ENCODE measurements at places on chromosomes 1 and 21.
A peak's percentile ranks its signal among the peaks of the same experiment; 100 is the strongest.

GRCh38 chr1:46623743-46624644 is 7.4 kb upstream of the MOB3C start:
- DNase-seq = no peak
- H3K4me1 ChIP-seq = no peaks in the 10 kb centered on the region
- no peaks in the 10 kb centered on the region for H3K27me3 ChIP-seq
- no peaks in the 10 kb centered on the region for H3K36me3 ChIP-seq

- no peak overlapping the region for H3K4me3 ChIP-seq
- no peak for DNase-seq
- H3K27me3 ChIP-seq = peaks cover 16% of the 10 kb centered on the region
- no peaks in the 10 kb centered on the region for H3K4me1 ChIP-seq
- H3K36me3 ChIP-seq = no peaks in the 10 kb centered on the region
These were observed 3.5 kb downstream of the TIAM1 start for GRCh38 chr21:31340514-31340913.

DNA sequence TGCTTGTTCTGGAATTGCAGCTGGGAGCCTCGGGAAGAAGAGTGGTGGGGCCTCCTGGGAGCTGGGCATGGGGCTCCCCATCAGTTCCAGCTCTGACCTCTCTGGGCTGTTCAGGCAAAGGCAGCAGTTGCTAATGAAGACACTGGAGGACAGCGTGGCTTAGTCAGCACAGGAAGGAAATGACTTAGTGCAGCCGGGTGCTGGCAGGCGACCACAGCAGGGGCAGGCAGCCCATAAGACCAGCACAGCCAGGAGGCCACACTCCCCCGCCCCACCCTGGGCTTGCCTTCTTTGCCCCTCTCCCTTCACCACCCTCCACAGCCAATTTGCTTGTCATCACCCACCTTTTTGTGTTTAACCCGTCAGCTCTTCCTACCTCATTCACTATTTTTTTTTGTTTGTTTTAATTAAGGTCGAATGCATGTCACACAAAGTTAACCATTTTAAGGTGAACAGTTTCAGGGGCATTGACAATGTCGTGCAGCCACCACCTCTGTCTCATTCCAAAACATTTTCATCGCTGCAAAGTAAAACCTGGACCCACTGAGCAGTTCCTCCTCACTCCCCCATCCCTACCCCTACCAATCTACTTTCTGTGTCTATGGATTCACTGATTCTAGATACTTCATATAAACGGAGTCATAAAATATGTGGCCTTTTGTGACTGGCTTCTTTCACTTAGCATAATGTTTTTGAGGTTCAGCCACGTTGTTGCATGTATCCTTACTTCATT is 10.9 kb downstream of the OLIG2 start:
- no peak overlapping the region for H3K4me3 ChIP-seq
- no peaks in the 10 kb centered on the region for H3K36me3 ChIP-seq
- no peak overlapping the region for H3K27ac ChIP-seq
- H3K27me3 ChIP-seq = no peaks in the 10 kb centered on the region
- no peaks in the 10 kb centered on the region for H3K4me1 ChIP-seq

DNA sequence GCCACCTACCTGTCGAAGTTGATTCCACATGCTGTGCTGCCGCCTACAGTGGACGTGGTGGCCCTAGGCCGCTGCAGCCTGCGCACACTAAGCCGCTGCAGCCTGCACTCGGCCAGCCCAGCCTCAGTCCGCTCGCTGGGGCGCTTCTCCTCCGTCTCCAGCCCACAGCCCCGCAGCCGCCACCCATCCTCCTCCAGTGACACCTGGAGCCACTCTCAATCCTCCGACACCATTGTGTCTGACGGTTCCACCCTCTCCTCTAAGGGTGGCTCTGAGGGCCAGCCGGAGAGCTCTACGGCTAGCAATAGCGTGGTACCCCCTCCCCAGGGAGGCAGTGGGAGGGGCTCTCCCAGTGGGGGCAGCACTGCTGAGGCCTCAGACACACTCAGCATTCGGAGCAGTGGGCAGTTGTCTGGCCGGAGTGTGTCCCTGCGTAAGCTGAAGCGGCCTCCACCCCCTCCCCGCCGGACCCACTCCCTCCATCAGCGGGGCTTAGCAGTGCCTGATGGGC is 46.9 kb downstream of the YARS1 start:
- no peak for DNase-seq
- peaks cover 50% of the 10 kb centered on the region for H3K36me3 ChIP-seq
- H3K4me3 ChIP-seq = no peak overlapping the region
- H3K27ac ChIP-seq = no peak overlapping the region

GRCh38 chr1:24803987-24804530 is 58.8 kb downstream of the CLIC4 start:
- H3K36me3 ChIP-seq = no peaks in the 10 kb centered on the region
- H3K27me3 ChIP-seq = no peaks in the 10 kb centered on the region
- H3K4me1 ChIP-seq = peaks cover 85% of the 10 kb centered on the region
- H3K4me3 ChIP-seq = no peak overlapping the region
- H3K27ac ChIP-seq = peak overlapping the region; percentile 70

DNA sequence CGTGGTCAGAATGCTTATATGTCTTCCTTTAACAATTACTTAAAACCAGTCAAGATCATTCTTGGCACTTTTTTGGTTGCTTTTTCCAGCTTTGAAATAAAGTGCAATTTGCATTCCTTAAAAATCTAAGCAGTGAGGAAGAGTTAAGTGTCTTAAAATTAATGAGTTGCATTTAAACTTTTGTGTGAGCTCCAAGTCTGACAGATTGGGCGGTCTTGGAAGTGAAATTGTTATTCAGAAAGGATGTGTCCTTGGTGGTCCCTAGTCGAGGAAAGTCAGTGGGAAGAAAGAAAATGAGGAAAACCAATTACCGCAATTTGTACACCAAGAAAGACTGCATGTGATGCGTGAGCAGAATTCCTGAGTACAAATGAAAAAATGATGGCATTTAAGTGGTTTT is 132.5 kb downstream of the HHIPL2 start:
- no peaks in the 10 kb centered on the region for H3K27me3 ChIP-seq
- H3K36me3 ChIP-seq = no peaks in the 10 kb centered on the region
- H3K4me1 ChIP-seq = no peaks in the 10 kb centered on the region
- H3K4me3 ChIP-seq = no peak overlapping the region
- no peak for DNase-seq
- H3K27ac ChIP-seq = no peak overlapping the region

GRCh38 chr1:200634261-200635122 is 13.9 kb upstream of the KIF14 start:
- H3K4me1 ChIP-seq = no peaks in the 10 kb centered on the region
- no peaks in the 10 kb centered on the region for H3K27me3 ChIP-seq
- H3K36me3 ChIP-seq = peaks cover 8% of the 10 kb centered on the region
- no peak for DNase-seq
- no peak overlapping the region for H3K27ac ChIP-seq

DNA sequence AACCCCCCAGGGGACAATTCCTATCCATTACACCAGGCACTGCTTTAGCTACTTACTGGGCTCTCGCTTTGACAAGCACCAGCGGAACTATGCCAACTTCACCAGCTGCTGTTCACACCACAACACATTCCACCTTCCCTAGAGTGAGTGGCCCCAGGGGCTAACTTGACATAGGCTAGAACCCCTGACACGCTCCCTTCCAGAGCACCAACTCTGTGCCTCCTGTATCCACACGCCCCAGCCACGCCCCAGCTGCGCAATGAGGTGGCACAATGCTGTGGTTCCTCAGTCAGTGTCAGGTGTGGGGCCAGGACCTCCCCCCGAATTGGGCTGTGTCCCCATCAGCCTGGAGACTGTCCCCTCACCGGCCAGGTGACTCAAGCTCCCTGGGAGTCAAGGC is 11.7 kb upstream of the FGR start:
- H3K36me3 ChIP-seq = no peaks in the 10 kb centered on the region
- H3K4me3 ChIP-seq = no peak overlapping the region
- no peak overlapping the region for H3K27ac ChIP-seq
- H3K4me1 ChIP-seq = peaks cover 7% of the 10 kb centered on the region
- H3K27me3 ChIP-seq = no peaks in the 10 kb centered on the region

GRCh38 chr1:157961805-157962762 is 31.4 kb upstream of the KIRREL1 start:
- H3K4me1 ChIP-seq = no peaks in the 10 kb centered on the region
- no peaks in the 10 kb centered on the region for H3K27me3 ChIP-seq
- DNase-seq = no peak
- H3K36me3 ChIP-seq = no peaks in the 10 kb centered on the region

DNA sequence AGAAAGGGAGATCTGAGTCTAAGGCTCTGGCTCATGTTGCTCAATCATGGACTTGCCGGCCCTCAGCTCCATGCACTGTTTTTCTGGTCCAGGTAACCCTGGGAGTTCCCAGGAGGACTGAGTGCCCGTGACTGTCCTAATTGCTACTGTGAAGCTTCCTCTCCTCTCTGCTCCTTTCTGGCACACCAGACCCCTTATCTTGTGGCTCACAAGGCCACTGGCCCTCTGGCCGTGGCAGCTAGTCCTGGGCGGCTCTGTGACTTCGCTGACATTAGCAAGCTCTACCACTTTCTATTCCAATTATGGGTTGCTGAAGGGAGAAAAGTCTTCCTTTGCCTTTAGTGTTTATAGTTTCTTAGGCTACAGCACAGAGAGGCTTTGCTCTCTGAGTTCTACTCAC is 380.2 kb downstream of the RWDD3 start:
- H3K27me3 ChIP-seq = no peaks in the 10 kb centered on the region
- no peaks in the 10 kb centered on the region for H3K4me1 ChIP-seq
- no peak for DNase-seq

- peaks cover 38% of the 10 kb centered on the region for H3K36me3 ChIP-seq
- H3K27me3 ChIP-seq = no peaks in the 10 kb centered on the region
- H3K27ac ChIP-seq = no peak overlapping the region
- DNase-seq = no peak
These were observed 14.0 kb downstream of the PMF1 start for GRCh38 chr1:156226782-156227181.

GRCh38 chr1:239898062-239898730 is 193.5 kb upstream of the FMN2 start:
- DNase-seq = peak; percentile 71
- H3K36me3 ChIP-seq = no peaks in the 10 kb centered on the region
- H3K4me3 ChIP-seq = no peak overlapping the region
- no peaks in the 10 kb centered on the region for H3K4me1 ChIP-seq
- no peaks in the 10 kb centered on the region for H3K27me3 ChIP-seq

- no peaks in the 10 kb centered on the region for H3K27me3 ChIP-seq
- H3K4me3 ChIP-seq = no peak overlapping the region
- H3K27ac ChIP-seq = no peak overlapping the region
These were observed 31.4 kb downstream of the STPG1 start for GRCh38 chr1:24382165-24382577.

GRCh38 chr1:67300561-67300960 is 7.1 kb upstream of the IL12RB2 start:
- H3K27me3 ChIP-seq = no peaks in the 10 kb centered on the region
- no peaks in the 10 kb centered on the region for H3K36me3 ChIP-seq
- H3K27ac ChIP-seq = no peak overlapping the region
- no peak overlapping the region for H3K4me3 ChIP-seq
- DNase-seq = no peak

DNA sequence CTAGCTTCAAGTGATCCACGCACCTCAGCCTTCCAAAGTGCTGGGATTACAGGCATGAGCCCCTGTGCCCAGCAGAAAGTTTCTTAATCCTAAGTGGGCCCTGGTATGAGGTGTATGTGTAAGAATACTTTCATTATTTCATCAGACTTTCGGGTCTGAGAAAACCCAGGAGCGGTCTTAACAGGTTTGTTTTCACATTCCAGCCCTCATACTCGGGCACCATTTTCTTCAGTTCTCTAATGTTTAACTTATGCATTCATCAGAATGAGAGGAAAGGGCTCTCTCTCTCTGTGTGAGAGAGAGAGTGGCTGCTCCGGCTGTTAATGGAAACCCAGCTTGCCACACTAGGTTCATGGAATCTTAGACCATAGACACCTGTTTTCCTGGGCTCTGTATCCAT is 4.2 kb upstream of the PADI1 start:
- H3K27me3 ChIP-seq = peaks cover 31% of the 10 kb centered on the region
- H3K27ac ChIP-seq = no peak overlapping the region
- DNase-seq = no peak
- no peak overlapping the region for H3K4me3 ChIP-seq
- H3K4me1 ChIP-seq = no peaks in the 10 kb centered on the region

GRCh38 chr1:11951901-11952300 is 17.4 kb downstream of the PLOD1 start:
- H3K27ac ChIP-seq = no peak overlapping the region
- peaks cover 60% of the 10 kb centered on the region for H3K36me3 ChIP-seq
- no peaks in the 10 kb centered on the region for H3K4me1 ChIP-seq
- H3K27me3 ChIP-seq = no peaks in the 10 kb centered on the region
- H3K4me3 ChIP-seq = no peak overlapping the region

GRCh38 chr1:236608930-236609726 is 4.8 kb upstream of the HEATR1 start:
- peak; percentile 70 for DNase-seq
- H3K36me3 ChIP-seq = no peaks in the 10 kb centered on the region
- no peaks in the 10 kb centered on the region for H3K27me3 ChIP-seq
- H3K4me1 ChIP-seq = peaks cover 5% of the 10 kb centered on the region

DNA sequence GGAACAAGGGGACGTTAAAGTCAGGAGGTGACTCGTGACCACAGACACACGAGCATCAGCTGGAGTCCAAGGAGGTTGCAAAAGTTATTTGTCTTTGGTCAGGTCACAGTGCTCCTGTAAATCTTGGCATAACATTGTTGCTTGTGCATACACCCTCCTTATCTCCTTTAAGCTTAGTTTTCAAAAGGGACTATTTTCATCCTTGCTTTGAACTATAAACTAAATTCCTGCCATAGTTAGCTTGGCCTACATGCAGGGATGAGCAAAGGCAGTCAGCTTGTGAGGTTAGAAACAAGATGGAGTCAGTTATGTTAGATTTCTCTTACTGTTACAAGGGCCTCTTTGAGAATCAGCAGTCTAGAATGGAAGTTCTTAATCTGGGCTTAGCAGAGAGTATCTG is 28.0 kb upstream of the FASLG start:
- no peaks in the 10 kb centered on the region for H3K4me1 ChIP-seq
- no peak overlapping the region for H3K27ac ChIP-seq
- DNase-seq = no peak
- no peaks in the 10 kb centered on the region for H3K36me3 ChIP-seq

DNA sequence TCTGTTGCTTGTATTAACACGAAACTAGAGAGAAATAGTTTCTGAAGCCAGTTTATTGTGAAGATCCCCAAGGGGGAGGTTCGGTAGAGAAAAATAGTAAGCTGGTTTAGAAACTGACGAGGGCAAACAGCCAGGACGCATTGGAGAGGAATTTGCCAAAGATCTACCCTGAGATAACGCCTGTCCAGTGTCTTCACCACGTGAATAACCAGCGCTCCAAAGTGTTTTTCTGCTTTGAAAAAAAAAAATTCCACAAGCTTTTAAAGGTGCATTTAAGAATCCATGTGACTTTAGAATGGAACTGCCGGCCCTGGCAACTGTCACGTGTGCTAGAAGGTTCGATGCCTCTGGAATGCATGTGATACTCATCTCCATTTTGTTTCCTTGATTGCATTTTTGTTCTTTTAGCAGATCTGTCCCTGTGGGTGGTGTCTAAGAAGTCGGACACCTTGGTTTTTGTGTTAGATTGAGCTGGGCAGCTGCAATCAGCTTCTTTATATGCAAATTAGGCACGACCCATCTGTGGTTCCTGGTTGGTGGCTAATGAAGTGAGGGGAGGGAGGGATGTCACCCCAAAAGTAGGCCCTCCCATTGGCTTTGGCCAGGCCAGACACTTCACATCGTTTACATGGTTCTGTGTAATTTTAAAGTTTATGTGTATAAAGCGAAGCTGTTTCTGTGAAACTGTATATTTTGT is 1.3 kb upstream of the THAP3 start:
- peaks cover 53% of the 10 kb centered on the region for H3K36me3 ChIP-seq
- H3K4me1 ChIP-seq = peaks cover 49% of the 10 kb centered on the region
- no peaks in the 10 kb centered on the region for H3K27me3 ChIP-seq

- H3K27ac ChIP-seq = no peak overlapping the region
- H3K4me3 ChIP-seq = no peak overlapping the region
- H3K27me3 ChIP-seq = peaks cover 10% of the 10 kb centered on the region
These were observed 37.2 kb upstream of the SCCPDH start for GRCh38 chr1:246687002-246687401.

- no peak overlapping the region for H3K4me3 ChIP-seq
- H3K27me3 ChIP-seq = no peaks in the 10 kb centered on the region
- no peak for DNase-seq
- no peak overlapping the region for H3K27ac ChIP-seq
- no peaks in the 10 kb centered on the region for H3K4me1 ChIP-seq
These were observed 100.3 kb downstream of the CACNA1E start for GRCh38 chr1:181583598-181583997.

Data from tibial artery (tissue), 4 donors.